ENCODE measurements at places on chromosomes 3 and 15.

DNA sequence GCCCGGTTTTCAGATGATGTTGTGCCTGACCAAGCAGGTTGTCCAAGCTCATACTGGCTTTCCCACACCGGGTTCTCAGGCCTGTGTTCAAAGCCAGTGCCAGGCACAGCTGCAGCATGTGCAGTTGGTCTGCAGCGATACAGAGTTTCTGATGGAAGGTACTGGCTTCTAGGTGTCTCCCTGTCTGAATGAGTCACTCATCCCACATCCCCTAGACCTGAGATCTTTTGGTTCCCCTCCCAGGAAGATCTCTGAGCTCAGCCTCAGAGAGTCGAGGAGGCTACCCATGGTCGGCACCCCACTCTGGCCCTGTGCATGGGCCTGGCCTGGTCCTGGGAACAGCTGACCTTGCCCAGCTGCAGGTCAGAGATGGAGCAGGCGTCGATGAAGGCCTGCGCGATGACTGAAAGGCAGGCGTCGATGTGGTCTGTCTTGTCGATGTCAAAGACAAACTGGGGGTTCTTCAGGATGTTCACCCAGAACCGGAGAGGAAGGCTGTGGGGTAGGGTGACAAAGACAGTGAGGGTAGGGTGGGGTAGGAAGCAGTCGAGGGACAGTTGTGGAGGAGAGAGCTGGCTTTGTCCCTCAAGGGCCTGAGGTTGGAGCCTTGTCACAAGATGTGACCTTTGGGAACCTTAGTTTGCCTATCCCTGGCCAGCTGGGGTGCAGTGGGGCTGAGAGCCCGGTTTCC, 15.3 kb downstream of the H1-8 start:
- DNase-seq, result no peak

DNA sequence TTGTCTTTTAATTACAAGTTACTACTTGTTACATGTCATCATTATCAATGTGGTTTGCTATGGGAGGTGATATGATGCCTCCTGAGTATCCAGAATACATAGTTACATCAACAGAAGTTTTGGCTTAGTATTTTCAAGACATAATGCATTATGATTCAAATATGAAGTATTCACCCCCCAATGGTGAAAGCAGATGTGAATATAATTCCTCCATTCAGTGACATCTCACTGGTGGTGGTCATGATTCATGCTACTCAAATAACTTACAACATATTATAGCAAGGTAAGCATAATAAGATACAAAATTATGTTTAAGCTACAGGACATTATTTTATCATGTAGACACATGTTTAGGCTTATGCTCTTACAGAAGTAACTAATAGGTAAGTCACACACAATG, 34.9 kb upstream of the TTBK2 start:
- no peak for DNase-seq

DNA sequence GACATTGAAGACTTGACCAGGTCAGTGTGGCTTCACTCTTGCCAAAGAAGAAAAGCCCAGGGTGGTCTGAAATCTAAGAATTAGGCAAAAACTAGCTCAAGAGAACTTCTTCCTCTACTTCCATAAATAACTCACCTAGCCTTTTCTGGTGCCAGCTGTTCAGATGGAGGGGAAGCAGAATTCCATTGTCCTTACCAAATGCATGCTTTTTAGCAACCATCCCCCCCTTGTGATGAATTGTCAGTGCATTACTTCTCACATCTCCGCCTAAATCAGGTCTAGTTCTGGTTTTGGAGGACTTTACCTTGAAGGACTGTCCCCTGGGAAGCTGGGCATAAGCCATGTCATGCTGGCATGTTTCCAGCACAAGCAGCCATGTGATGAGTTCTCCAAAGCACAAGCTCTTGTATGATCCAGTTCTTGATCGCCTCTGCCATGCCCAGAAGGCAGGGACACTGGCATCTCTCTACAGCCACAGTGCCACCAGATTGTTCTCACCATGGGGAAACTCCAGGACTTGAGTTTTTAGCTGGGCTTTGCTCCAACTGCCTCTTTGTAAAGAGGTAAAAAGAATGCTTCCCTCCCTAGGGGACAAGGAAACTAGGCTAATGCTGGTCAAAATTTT, 96.4 kb upstream of the IL12A start:
- no peak for DNase-seq

DNA sequence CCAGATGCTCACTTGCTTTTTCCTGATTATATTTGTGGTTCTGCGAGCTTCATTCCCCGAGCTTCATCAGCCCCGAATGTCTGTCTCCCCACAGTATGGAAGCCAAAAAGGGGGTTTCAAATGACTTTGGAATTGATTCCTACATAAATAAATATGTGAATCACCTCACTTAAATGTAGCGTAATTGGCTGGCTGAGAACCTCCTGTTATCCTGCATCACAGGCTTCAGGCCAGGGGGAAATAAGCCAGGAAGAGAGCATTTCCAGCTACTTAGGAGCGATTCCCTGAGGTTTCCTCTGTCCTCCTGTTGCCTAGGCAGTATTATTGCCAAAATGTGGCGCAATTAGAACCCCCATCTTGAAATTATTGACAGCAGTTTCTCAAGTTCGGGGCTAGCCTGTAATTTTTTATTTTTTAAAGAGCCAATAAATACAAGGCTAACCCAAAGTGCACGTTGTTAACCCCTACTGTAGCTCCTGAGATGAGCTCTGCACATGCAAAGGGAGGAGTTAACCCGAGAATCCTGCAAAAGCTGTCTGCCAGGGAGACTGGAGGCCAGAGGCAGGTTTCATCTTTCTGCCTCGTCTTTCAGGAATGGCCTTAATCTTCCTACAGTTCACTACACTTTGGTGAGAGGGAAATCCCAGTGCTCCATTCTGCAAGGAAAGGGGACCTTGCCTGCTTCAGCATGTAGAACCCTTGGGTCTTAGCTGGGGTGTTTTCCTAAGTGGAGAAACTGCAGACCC, 148.2 kb downstream of the ADAMTS9 start:
- no peak for DNase-seq

GRCh38 chr15:57215326-57215725, 161.0 kb upstream of the CGNL1 start:
- no peak for DNase-seq

DNA sequence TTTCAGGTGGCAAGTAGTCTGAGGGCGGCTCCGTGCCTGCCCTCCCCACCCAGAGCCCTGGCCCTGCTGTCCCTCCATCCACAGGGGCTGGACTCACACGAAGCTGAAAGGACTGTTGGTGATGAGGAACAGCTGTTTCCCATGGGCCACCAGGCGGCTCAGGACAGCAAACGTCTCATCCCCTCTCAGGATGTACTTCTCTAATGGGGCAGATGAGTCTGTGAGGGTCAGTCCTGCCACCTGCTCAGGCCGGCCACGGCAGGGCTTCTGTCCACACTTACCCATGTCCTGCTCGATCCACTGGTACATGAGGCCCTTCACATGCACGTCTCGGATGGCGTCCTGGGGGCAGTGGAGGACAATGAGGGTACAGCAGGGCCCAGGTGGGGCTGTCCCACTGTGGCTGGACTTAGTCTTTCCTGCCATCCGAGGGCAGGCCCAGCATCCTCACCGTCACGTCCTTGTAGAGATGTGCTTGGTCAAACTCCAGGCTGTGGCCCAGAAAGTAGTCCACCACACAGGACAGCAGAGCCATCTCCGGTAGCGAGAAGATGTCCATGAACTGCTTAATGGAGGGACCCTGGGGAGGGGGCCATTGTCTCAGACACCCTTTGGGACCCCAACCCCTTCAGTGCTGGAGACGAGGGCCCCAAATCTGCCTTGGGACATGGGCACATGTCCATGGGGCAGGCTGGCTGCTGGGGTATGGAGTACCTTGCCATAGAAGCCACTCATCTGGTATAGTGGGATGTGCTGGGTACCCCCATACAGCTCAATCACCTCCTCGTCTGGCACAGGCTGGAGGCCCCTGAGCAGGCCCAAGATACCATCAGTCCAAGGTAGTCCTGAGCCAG, 5.7 kb downstream of the NT5DC2 start:
- DNase-seq, result no peak

GRCh38 chr15:85356276-85356675, 24.1 kb upstream of the AKAP13 start:
- DNase-seq, result no peak

DNA sequence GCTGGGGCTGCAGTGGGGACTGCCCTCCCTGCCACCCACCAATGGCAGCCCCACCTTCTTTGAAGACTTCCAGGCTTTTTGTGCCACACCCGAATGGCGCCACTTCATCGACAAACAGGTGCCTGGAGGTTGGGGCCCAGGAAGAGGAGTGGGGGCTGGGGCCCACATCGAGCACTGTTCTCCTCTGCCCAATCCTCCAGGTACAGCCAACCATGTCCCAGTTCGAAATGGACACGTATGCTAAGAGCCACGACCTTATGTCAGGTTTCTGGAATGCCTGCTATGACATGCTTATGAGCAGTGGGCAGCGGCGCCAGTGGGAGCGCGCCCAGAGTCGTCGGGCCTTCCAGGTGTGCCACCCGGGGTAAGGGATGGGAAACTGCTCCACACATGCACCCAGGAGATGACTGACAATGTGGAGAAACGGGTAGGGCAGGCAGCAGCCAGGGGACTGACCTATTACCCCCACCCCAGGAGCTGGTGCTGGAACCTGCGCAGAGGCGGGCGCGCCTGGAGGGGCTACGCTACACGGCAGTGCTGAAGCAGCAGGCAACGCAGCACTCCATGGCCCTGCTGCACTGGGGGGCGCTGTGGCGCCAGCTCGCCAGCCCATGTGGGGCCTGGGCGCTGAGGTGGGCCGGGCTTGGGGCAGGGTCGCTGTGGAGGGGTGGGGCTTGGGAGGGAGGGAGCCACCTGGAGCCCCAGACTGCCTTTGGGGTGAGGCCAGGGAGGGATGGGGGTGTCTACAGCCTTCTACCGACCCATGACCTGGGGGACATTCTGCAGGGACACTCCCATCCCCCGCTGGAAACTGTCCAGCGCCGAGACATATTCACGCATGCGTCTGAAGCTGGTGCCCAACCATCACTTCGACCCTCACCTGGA, 22.9 kb downstream of the NBEAL2 start:
- no peak for DNase-seq

- no peak for DNase-seq
Measured at GRCh38 chr3:196141866-196142201, 59.9 kb upstream of the TFRC start.

DNA sequence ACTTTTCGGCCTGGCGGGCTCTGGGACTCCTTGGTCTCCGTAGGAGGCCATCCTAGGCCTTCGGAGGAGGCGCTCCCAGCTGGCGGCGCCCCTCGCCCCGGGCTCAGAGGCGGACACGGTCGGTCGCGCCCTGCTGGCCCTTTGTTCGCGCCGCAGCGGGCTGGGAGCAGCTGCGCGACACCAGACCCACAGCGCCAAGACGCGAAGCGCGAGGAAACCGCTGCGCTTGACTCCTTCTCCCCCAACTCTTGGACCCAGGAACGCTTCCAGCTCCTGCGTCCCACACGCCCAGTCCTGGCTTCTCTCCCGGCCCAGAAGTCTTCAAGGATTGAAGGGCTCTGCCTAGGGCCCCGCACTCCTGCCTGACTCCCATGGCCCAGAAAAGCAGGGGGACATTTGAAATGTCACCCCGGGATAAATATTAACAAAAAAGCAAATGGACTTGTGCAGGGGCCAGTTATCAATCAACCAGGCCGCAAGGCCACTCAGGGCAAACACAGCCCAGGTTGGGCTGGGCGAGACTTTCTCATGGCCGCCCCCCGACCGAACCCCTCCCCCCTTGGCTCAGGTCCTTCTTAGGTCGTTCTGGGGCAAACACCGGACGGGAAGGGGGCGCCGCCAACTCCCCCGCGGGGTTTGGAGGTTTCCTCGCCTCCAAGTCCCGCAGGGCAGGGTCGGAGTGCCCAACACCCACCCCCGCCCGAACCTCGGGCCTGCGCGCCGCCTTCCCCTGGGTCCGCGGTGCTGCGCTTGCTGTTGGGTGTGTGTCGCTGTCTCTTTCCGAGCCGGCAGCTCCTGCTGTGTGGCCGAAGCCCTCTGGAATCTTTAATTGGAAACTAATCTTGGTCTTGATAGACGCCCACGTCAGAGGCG, 5.1 kb downstream of the ONECUT1 start:
- no peak for DNase-seq

DNA sequence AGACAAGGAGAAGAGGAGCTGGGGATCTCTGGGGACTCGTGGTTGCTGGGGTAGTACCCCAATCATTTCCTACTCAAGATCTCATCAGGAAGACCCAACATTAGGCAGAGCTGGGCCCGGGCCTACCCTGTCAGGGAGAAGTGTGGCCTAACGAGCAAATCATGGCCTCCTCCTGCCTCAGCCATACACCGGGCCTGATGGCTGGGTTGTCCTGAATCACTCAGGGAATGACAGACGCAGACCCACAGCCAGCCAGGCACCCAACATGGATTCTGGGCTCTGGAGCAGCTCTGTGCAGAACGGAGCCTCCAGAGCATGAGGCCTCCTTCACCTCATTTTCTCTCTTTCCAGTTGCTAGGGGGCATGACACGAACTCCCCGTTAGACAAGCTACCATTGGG, 19.7 kb downstream of the ITGA11 start:
- no peak for DNase-seq

DNA sequence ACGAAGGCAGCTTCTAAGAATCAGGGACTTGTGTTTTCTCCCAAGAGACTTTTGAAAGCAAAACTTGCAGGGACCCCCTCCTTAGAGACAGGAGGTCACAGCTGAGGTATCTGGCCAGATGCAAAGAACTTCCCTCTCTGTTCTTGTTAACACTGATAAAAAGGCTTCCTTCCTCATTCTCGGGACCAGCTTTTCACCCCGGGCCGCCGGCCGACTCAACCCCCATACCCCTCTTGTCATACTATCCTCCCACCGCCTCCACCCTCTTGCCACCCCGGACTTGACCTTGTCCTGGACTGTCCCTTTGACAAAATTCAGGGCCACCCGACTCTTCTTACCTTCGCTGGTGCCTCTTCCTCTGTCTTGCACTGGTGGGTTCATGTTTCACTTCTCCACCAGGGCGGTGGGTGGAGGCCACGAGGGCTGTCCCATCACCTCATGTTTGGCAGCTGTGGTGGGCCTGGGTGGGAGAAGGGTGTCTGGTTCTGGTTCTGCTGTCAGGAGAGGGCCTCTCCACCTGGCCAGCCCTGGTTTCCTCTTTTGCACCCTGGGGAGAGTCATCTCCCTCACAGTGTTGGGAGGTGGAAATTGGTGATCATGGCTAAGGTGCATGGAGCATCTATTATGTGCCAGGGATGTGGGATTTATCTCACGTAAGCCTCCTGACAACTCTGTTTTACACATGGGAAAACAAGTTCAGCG, 32.5 kb downstream of the BHLHE40 start:
- no peak for DNase-seq
